ENCODE measurements at places on chromosomes 5 and 9.

- DNase-seq = no peak
Measured at GRCh38 chr5:82160948-82161347, 117.2 kb downstream of the RPS23 start.

DNA sequence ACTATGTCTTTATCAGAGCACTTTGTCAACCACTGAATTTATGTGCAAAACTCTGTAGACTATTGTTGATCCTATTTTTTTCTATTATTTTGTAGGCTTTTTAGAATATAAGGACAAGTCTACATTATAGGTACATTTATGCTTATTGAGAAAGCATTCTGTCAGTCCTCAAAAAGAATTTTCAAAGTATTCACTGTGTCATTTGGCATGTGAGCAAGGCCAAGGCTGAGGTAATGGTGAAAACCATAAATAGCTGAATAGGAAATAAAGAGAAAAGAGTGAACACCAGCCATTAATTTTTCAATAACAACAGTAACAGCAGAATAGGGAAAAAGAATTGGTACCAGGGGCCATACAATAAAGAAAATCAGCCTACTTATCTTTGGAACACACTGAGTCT is 21.0 kb downstream of the SKIC3 start:
- DNase-seq = no peak

- peak; percentile 88 for DNase-seq
Measured at GRCh38 chr9:114387680-114388356, at the start of gene AKNA. Gene AKNA, minus strand, starts transcription at chr9:114387982. Its CDS starts 6,649 bp downstream, at chr9:114381333.

DNA sequence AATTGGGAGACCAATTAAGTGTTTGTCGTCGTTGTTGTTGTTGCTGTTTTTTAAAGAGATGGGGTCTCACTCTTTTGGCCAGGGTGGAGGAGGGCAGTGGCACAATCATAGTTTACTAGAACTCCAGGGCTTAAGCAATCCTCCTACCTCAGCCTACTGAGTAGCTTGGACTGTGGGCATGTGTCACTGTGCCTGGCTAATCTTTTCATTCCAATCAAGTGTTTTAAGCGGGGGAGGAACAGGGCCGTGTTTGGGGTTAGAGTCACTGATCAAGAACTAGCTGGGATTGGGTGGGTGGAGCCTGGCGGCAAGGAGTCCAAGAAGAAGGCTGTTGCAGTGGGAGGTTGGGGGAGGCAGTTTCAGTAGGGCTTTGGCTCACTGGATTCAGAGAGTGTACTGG is 13.8 kb downstream of the SNX30 start:
- DNase-seq = peak; percentile 20

DNA sequence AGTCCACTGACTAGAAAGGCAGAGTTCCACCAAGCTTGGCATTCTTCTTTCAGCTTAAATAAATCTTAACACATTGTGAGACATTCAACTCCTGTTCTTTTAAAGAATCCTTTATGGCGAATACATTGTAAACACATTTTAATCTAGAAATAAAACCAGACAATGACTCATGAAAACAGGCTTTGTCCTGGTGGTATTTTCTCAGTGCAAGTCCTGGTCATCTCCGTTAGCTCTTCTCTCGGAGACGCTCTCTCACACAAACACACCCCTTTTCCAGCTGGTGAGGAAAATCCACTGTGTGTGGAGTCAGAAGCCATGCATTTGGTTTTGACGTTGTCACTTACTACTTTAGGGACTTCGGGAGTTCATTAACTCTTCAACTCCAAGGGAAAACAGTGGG is 140.4 kb downstream of the AUH start:
- no peak for DNase-seq

GRCh38 chr9:131107760-131108159 is 11.4 kb downstream of the AIF1L start:
- no peak for DNase-seq

GRCh38 chr5:76625087-76625815 is 2.0 kb upstream of the F2RL2 start:
- no peak for DNase-seq

All from KBM-7 (cell line).